ENCODE measurements at places on chromosomes 12 and 14.
A peak's percentile ranks its signal among the peaks of the same experiment; 100 is the strongest.

DNA sequence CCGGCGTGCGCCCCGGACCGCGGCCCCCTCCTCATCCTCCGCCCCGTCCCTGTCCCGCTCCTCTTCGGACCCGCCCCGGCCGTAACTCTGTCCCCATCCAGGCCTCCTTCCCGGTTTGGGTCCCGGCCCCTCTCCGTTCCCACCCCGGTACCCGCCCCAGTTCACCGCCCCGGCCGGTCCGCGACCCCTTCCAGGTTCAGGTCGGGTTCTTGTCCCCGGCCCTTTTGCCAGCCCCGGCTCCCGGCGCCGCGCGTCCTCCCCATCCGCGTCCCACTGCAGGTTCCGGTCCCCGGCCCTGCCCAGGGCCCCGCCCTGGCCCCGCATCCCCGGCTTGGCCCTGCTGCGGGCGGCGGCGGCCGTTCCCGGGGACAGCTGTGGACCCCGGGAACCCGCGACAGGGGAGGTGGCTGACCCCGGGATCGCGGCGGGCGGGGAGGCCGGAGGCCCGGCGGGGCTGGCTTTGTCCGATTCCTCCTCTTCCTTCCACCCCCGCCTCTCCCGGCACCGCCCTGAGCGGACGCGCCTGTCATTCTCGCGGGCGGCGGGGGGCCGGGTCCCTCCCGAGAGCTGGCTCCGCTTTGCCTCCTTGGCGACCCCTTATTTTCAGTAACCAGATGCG lies 601 bp downstream of the KLC1 start:
- peak; percentile 67 for DNase-seq

GRCh38 chr12:114011711-114012110 lies 45.6 kb upstream of the RBM19 start:
- DNase-seq = no peak

DNA sequence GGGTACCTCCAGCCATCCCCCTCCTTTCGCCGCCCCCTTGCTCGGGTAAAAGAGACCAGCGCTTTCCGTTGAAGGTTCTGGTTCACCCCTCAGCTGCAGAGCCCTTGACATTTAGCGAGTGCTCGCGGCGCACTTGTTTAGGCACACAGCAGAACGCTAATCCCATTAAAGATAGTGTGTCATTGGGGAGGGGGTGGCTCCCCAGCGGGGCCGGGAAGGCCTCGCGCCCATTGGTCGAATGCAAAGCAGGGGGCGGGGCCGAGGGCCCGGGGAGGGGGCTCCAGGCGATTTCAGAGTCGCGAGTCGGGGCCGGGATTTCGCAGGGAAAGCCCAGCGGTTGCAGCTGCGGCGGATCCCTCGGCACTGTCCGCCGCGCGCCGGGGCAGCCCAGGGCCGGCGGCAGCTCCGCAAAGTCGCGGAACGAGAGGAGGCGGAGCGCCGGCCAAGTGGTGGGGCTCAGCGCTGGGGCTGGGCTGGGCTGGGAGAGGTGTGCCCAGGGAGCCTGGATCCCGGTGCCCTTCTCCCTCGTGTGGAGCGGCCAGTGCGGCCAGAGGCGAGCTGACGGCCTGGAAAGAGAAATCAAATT lies 122.9 kb downstream of the TSPAN9 start:
- DNase-seq = no peak

DNA sequence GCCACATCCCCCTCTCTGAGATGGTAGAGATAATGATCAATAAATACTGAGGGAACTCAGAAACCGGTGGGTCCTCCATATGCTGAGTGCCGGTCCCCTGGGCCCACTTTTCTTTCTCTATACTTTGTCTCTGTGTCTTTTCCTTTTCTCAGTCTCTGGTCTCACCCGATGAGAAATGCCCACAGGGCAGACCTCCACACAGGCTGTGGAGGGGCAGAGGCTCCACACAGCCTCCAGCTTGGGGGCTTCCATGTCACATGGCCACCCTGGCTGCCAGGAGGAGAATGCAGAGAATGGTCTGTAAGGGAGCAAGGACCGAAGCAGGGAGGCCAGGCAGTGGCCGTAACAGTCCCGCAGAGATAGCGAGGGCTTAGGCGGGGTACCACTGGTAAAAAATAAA lies 105.9 kb downstream of the NTF3 start:
- no peak for DNase-seq

DNA sequence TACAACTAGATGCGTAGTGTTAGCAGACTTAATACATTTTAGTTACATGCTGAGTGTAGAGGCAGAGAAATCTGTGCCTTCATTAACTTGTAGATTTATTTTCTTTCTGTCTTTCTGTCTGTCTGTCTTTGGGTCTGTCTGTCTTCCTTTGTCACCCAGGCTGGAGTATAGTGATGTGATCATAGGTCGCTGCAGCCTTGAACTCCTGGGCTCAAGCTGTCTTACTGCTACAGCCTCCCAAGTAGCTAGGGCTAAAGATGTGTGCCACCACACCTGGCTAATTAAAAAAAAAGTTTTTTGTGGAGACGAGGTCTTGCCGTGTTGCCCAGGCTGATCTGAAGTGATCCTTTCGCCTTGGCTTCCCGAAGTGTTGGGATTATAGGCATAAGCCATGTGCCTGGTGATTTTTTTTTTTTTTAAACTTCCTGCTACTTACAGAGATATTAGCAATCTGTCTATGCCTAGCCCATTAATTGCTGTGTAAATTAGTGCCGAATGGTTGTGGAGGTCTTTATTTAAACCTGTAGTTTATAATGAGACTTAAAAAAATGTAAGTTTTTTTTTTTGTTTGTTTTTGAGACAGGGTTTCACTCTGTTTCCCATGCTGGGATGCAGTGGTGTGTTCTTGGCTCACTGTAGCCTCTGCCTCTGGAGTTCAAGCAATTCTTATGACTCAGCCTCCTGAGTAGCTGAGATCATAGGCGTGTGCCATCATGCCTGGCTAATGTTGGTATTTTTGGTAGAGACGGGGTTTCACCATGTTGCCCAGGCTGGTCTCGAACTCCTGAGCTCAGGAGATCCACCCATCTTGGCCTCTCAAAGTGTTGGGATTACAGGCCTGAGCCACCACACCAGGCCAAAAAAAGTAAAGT lies 22.8 kb downstream of the ERC1 start:
- no peak for DNase-seq

- peak; percentile 27 for DNase-seq
These were observed 119.6 kb downstream of the GCH1 start for GRCh38 chr14:54782751-54783659.

DNA sequence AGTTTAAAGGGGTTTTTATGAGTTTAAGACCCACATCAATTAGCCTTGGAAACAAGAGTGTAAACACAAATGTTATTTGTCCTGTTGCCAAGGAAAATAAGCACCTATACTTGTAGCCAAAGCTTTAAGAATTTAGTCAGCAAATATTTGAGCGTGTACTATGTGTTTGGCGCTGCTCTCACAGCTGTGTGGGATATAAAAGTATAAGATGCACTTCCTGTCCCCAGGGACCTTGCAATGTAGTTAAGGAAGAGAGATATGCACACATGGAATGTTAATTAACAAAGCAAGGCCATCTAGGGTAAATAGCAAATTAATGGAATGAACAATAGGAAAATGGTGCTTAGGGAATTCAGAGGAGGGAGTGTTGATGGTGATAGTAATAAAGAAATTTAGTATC lies 134.9 kb upstream of the SRRM4 start:
- DNase-seq = no peak

- no peak for DNase-seq
These were observed 427.2 kb downstream of the TMTC2 start for GRCh38 chr12:83113945-83114344.

GRCh38 chr14:99520571-99521081 lies 39.4 kb downstream of the CCNK start:
- no peak for DNase-seq

GRCh38 chr14:75063491-75064204 lies at the start of gene ACYP1:
Gene ACYP1 (minus strand): TSS chr14:75064024. CDS start chr14:75063553, 471 bp downstream.
- peak; percentile 89 for DNase-seq

DNA sequence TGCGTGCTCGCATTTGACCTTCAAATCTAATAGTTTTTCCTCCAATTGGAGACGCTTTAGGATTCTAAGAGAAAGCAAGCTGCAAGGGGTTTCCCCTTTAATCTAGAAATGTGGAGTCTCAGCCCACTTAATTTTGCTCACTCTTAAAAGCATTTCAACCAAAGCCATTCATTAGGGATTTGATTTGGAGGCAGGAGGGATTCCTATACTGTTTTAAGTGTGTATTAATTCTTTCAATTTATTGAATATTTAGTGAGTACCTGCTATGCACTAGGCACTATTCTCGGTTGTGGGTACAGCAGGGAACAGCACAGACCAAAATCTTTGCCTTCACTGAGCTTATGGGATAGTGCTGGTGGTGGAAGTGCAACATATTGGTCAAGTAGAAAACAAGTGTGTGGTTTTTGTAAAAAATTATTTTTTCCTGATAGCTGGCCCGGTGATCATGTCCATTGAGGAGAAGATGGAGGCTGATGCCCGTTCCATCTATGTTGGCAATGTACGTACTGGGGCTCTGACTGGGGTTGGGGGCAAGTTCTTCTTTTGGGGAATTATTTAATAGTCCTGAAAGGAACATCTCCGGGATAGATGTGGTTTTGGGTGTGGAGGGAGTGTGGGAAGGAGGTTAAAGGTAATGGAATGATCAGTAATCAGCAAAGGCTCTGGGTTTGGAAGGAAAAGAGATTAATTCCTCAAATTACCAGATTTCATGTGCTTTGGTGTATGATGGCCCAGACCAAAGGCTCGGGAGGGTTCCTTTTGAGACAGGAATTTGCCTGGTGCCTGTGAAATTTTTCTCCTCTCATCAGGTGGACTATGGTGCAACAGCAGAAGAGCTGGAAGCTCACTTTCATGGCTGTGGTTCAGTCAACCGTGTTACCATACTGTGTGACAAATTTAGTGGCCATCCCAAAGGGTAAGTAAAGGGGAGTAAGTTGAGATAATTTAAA lies 1.6 kb downstream of the PABPN1 start:
- no peak for DNase-seq

GRCh38 chr14:89178376-89178775 lies 238.7 kb downstream of the FOXN3 start:
- no peak for DNase-seq

DNA sequence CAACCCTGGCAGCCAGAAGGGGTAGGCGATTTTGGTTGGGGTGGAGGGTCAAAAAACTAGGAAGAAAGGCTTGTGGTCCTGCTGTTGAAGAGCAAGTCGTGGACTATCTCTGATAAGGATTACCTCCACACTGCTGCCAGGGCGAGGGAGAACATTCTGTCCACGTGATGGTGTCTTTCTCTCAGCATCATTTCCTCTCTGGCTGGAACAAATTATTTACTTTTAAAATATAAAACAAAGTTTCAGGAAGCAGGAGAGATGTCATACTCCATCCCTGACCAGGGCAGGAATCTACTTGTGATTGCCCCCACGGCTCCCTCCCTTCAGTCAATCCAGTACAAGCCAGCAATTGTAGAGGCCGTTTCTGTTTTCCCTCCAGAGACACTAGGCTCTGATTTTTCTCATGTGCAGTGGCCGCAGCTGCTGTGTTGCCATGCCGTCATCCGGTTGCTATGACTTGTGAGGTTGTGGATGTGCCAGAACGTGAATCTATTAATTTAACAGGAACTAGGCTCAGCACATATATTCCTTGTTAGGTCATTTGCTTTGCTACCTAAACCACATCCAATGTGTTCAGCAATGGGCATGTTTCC lies 61.5 kb upstream of the PTGR2 start:
- DNase-seq = no peak

GRCh38 chr12:103589517-103589916 lies 2.4 kb downstream of the STAB2 start:
- DNase-seq = no peak

DNA sequence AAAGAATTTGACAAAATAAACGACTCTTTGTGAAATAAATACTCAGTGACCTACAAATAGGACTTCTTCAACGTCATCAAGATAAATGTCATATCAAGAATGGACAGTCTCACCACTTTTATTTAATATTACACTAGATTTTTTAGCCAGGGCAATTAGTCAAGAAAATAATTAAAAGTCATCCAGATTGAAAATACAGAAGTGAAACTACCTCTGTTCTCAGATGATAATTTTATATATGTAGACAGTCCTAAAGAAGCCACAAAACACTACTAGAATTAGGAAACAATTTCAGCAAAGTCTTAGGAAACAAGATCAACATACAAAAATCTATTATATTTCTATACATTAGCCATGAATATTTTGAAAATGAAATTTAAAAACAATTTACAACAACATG lies 689.6 kb upstream of the SEL1L start:
- no peak for DNase-seq

DNA sequence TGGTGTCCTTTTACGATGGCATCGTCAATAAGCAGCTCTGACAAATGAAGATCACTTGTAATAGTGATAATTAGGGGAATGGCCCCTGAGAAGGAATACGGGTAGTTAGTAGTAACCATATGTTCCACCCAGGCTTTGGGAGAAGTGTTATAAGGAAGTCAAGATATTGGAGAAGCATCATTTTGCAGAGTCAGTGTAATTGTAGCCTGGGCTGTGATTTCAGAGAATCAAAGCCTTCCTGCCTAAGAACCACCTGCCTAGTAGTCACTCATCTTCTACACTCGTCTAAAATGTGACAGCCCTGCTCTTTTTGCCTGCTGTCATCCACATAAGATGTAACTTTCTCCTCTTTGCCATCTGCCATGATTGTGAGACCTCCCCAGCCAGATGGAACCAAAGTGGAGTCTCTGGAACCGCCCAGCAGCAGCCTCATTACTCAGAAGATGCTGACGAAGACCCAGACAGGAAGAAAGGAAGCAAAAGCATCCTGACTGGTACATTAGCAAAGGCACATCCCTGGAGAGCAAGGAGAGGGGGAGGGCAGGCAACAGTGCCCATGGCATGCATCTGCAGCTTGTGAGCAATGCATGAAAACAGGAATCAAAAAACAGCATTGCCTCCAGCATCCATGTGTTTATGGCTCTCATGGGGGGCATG lies 12.6 kb upstream of the EDDM3A start:
- DNase-seq = no peak

DNA sequence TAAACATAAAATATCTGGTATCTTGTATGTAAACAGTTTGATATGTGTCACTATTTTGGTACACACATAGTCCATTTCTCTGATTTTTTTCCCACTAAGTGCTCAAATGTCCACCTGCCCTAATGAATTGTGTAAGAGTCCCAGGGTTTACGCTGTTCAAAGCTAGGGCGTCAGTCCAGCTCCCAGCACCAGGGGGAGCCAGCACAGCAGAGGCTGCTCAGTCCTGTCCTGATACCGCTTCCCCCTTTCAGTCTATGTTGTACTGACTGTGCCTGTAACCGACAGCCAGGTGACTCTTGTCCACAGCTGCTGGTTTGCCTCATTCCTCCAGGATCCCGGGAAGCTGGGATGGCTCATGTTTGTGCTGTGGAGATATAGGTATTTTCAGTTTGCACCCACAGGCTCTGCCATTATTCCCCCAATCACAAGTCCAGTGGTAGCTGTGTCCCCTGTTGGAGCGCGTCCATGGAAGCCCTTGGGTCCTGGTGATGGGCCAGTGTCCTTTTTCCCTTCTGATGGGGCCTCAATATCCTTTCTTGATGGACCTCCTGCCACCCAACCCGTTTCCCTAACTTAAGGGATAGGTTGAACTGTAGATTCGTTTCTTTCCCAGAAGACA lies 242.0 kb downstream of the NEDD1 start:
- peak; percentile 36 for DNase-seq

All from CD8-positive, alpha-beta T cell (primary cell).